ENCODE measurements at places on chromosomes 2 and 18.

DNA sequence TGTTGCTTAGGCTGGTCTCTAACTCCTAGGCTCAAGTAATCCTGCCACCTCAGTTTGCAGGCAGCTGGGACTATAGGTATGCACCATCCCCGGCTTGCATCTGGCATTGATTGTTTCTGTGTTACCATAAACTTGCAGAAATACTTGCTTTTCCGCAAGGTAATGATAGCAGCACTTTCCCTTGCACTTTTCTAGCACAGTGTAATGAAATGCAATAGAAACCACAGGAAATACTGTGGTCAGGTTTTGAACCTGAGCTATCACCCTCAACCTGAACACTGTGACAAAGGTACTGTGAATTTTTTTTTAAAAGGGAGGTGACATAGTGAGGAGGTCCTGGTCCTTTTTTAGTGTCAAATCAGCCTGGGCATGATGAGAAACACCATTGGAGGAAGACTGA is 38.3 kb downstream of the DHRS9 start:
- DNase-seq = no peak

DNA sequence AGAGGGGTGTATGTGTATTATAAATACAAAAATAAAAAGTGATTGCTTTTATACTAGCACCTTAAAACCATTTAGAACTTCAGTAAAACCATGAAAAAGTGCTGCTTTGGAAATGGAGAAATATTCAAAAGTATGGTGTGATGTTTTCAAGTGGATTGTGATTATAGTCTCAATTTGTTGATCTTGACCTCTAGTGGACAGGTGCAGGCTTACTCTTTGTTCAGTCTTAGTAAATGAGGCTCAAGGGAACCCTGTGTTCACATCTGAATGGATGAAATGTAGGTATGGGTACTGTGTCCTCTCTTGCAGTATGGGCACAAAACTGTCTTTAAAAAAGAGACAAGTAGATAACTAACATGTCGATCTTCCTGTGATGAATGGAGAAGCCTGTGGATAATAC is 145.8 kb downstream of the MCFD2 start:
- DNase-seq = peak; percentile 33

DNA sequence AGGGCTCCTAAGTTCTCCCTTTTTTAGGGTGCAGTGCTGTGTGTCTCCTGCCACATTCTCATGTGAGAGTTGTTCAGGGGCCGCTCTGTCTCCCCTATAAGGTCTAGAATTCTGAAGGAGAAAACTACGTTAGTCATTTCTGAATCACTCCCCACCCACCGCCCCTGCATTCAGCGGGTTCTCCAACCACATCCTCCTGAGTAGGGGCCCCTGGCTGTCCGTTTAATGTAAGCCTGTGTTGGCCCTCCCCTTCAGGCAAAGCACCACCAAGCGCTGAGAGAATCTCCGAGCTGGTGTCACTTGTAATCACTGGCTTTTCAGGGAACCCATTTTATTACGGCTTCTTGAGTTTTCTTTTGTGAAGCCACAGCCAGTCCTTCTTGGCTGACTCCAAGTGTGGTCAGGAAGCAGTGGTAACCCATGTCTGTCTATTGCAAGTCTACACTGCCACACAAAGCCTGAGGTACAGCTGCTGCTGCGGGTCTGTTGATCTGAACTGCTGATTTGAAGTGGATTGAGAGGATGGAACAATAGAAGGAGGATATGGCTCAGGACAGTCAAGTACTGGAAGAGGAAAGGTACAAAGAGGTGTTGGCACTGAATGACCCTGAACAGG is 16.9 kb downstream of the LCT start:
- no peak for DNase-seq

GRCh38 chr18:31876707-31877106 is 66.2 kb downstream of the TRAPPC8 start:
- DNase-seq = no peak

DNA sequence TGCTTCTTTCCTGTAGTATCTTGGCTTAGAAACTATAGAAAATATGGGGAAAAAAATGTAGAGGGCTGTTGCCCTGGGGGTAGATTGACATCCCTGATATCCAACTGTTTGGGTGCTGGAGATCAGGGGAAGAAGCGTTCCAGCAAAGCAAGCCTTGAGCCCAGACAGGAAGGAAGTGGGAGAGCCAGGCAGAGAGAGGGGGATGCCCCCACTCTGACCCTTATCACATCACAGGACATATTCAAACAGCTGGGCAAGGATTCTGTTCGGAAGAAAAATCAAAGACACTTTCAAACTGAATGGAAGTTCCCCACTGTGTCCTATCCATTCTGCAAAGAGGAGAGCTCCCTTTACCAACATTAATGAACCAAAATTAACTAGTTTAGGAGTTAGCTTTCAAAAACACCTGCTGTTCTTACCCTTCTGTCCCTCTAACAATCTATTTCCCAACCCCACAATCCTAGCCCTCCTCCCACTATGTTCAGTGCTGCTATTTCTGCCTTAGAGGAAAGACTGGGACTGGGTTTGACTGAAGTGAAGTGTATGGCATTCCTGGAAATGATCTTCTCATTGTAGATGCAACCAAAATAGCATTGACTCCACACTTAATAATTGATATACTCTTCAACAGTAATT is 16.9 kb upstream of the KCNG3 start:
- no peak for DNase-seq

DNA sequence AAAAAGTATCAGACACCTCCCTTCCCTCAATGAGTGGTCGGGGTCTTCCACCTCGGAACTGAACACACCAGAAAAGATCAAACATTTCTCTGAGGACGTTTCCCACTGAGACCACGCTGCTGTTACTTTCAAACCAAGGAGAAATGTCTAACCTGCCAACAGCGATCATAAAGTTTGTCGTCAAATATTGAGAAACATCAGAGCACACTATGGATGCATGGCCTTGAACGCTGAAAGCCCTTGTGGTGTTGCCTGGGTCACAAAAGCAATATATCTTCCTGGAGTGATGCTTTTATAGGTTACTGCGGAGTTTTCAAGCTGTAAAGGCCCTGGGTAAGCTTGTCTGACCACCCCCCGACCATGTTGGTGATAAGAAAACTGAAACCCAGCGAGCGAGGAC is 70.2 kb upstream of the ID2 start:
- DNase-seq = no peak

DNA sequence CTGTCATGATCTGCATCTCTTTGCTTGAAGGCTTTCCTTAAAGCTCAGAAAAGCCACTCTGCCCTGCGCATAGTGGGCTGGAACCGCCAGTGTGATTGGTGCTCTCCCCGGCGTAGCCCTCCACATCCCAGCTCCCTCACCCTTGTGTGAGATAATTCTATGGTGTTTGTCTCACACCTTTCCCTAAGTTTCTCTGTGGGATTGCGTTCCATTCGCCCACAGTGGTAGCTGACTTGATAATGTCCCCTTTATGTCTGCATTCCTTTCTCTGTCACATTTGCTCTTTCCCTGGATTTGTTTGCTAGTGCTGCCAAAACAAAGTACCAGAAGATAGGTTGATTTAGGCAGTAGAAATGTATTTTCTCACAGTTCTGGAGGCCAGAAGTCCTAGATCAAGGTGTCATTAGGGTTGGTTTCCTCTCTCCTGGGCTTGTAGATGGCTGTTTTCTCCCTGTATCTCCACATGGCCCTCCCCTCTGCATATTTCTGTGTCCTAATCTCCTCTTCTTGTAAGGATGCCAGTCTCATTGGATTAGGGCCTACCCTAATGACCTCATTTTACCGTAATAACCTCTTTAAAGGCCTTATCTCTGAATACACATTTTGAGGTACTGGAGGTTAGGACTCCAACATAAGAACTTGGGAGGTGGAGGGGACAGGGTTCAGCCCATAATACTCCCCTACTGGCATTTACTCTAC is 7.4 kb upstream of the TMEM87B start:
- DNase-seq = no peak

GRCh38 chr2:153416071-153416470 is 62.5 kb downstream of the RPRM start:
- peak; percentile 35 for DNase-seq

GRCh38 chr2:85921659-85922058 is 32.9 kb upstream of the ST3GAL5 start:
- no peak for DNase-seq

DNA sequence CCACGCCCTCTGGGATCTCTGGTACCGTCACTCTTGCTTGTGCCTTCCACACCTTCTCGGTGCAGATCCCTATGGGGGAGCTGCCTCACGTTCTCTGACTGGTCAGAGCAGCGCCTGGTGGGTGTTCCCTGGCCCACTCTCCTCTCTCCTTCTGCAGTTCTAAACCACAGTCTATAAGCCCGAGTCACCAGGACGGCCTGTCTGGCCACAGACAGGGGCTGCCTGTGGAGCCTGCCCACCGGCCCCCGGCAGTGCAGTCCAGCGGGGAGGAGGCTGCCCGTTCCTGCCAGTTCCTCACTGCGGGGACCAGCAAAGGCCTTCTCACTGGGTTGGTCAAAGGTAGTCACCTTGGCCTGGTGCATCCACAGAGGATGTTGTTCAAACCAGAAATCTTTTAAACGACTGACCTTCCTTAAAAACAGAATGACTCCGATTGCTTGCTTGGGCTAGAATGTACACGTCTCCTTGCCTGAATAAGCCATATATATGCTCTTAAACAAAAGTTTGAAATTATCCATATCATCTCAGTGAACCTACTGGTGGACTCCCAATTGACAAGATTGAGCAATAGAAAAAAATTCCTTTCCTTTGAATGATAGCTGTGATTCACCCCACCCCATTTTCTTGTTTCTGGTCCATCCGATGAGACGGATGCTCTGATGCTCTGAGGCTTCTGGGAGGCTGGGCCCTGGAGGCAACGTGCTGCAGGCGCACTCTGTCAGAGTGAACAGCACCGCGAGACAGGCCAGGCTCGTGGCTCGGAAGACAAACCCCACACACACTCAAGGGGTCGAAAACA is 61.2 kb downstream of the RALBP1 start:
- DNase-seq = no peak

- DNase-seq = no peak
These were observed 78.1 kb upstream of the KIF5C start for GRCh38 chr2:148796735-148797512.

- no peak for DNase-seq
These were observed 12.6 kb downstream of the PIK3C3 start for GRCh38 chr18:41967680-41968079.

GRCh38 chr2:11397513-11397912 is 53.1 kb upstream of the ROCK2 start:
- DNase-seq = no peak

DNA sequence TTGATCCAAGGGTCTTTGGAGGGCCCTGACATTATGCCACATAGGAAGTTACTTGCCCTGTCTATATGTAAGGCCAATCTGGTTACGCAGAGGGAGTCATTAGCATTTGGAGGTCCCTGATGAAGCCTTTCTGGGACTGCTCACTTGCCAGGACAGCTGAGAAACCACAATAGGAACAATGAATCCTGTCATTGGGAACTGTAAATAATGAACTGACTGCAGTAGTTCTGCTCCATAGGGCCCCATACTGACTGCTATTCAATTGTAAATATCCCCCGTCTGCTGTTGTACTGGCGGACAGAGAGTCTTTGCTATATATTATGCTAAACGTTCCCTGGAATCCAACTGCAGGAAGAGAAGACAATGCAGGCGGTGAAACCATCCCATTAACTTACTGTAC is 149.4 kb upstream of the DCC start:
- no peak for DNase-seq
